ENCODE measurements at places on chromosomes 11 and 22.

DNA sequence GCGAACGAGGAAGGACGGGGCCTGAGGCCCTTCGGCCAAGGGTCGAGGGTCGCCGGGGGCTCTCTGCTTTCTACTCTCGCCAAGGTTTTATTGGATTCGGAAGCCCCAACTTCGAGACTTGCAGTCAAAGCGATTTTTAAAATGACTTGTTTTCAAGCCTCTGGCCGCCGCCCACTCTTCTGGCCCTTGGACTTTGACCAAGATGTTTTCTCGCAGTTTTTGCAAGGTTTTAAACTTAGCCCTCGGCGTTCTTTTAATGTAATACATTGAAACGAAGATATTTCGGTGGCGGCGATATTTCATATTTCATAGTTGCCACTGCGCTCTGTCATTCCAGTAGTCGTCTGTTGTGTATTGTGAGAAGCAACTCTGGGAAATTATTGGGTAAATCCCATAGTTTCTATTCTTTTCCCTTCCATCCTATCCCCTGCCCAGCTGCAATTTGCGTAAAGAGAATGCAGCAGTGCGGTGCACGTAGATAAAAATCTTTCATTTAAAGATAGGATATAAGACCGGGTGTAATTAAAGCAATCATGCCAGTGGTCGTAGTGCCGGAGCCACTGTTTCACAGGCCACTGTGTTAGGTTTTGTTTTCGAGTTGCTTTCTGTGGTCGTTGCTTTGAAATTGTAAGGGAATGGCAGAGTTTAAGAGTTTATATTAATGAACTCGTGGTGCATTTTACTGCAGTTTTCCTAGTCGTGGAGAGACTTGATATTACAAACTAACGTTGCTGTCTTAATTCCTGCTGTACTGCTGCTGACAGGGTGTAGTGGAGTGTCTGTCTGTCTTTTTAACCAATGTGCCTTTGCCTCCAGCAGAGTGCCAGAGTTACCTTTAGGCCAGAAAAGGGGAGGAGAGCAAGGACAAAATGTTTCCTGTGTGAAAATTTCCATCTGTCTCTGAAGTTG, 702 bp downstream of the BIRC2 start:
- DNase-seq = peak; percentile 49

DNA sequence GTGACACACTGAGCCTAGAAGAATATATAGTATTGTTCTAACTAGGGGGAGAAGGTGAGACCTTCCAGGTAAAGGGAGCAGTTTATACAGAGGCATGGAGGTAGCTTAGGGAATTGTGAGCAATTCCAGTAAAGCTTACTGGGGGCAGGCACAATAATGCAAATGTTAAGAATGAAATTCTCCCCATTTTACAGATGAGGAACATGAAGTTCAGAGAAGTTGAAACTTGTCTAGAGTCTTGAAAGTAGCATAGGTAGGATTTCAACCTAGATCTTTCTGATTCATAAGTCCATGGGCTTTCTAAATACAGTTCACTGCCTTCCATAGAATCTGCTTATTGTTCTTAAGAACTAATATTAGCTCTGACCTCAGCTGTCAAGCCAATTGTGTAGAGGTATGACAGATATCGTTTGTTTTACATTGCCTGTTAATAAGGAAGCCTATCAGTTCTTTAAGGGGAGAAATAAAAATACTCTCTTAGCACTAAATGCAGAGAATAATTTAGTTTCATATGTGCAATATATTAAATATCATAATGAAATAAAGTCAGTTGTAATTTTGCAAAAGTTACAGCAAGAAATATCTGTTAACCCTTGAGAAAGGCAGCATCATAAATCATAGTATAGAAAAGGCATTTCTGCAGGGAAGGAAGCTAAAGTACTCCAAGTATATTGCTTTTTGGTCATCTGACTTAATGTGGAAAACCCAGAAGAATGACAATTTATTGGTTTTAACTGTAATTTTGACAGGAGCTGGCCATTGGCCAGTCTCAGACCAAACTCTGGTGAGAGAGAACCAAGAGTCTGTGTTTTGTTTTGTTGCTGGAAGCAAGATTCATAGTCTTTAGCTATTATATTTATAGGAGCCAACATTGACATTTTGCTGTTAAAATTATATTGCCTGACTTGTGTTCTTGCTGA, 181.8 kb downstream of the UVRAG start:
- no peak for DNase-seq

DNA sequence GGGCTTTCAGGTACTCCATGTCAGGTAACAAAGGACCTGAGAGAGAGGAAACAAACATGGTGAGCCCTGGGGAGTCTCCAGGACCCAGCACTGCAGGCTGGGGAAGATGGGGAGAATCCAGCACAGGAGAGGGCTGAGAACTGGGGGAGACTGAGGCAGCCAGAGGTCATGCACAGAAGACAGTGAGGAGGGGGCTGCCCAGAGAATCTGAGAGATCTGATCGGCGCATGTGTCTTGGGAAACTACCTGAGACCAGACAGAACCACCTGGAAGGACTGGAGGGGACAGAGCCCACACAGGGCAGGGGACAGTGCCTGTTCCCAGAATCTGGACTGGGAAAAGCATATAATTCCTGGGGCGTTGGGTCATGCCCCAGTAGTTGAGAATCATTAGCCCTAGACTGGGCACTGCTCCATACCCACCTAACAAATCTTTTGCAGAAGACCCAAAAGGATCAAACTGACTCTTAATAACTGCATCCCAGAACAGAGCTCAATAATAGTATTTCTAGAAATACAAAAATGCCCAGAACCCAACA, 20.0 kb upstream of the COMT start:
- DNase-seq = no peak

DNA sequence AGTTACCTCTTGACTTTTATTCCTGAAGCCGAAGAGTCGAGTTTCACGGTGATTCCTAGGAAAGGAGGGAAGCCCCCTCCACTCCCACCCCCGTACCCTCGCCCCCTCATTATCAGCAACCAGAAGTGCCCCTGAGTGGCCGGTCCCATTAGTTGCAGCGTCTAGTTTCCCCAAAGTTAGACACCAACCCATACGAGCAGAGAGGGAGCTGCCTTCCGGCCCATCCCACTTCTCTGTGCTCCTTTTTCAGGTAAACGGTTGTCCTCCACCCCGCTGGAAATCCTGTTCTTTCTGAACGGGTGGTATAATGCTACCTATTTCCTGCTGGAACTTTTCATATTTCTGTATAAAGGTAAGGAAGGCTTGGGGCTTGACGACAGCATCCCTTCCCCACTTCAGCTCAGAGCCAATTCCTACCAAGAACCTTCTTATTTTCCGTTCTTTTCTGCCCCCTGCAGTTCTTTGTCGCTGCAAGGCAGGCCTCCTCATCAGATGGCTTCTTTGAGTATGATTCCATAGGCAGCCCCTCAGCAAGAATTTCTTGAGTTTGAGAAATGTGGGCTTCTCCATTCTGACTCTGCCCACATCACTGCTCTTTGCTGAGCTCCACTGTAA, 701 bp downstream of the TMEM216 start:
- DNase-seq = no peak

GRCh38 chr22:29780748-29781676, 13.8 kb downstream of the UQCR10 start:
- DNase-seq = no peak

DNA sequence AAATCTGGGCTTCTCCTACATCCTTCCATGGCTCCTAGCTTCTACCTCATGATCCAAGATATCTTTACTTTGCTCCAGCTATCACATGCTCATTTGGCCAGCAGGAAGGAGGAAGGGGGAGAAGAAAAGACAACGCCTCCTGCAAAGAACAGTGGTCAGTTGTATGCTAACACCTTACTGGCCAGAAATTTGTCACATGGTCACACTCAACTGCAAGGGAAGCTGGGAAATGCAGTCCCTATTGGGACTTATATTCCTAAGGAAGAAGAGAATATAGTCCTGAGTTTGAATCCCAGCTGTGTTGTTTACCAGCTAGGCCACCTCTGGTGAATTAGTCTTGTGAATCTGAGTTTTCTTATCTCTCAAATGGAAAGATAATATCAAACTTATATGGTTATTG, 272.0 kb downstream of the BLID start:
- no peak for DNase-seq

GRCh38 chr11:79150966-79151365, 289.9 kb downstream of the TENM4 start:
- no peak for DNase-seq

DNA sequence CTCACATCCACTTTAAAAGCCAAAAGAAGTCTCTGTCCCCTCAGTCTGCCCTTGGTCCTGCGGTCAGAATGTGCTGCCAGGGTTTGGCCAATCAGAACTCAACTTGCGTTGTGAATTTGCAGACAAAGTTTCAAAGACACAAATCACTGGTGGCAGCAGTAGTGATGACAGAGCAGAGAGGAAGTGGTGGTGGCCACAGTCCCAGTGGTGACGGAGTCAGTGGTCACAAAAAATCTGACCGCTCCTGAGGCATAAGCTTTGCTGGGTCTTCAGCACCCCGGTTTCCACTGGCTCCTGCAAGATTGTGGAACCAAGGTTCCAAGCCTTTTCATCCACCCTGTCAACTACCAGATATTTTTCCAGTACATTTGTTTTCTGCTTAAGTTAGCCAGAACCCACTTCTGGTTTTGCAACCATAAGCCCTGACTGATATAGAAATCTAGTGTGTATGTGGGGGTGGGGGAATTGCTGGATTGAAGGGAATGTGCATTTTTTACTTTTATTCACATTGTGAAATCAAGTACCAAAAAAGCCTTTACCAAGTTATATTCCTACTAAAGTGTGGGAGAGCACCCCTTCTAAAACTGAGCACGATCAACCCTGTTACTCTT, 112.3 kb downstream of the TMPRSS5 start:
- peak; percentile 51 for DNase-seq

DNA sequence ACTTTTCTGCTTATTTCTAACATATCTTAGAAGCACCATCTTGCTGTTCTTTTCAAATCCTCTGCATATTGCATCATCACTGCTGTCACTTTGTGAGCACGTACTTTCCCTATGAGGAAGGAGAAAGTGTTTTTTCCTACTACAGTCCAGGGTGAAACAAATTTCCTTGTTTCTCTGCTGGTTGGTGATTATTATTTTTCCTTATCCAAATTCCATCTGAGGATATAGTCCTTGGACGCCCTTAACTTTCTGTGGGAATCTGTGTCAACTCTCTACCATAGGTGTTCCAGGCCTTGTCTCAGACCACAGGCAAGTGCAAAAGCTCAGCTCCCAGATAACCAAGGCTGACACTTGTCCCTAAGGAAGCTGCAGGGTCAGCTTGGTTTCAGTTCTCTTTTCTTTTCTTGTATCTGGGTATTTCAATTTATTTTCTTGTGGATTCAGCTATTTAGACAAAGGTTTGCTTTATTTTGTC, 29.4 kb upstream of the LYVE1 start:
- DNase-seq = no peak

DNA sequence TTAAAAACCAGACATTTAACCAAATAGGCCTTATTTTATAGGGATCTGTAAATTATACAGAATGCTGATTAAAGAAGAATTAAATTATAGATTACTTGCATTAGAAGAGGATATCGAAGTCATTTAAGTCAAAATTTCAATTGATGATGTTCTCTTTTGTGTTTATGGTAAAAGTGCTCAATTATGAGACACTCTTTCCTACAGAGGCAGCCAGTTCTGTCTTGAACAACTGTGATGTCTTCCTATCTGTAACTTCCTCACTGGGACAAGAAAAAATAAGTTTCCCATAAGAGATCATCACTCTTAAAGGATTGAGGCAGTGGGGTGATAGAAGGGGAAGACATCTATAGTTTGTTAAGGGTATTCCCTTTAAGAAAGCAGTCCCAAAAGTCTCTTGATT, 613.5 kb downstream of the INSC start:
- DNase-seq = no peak

DNA sequence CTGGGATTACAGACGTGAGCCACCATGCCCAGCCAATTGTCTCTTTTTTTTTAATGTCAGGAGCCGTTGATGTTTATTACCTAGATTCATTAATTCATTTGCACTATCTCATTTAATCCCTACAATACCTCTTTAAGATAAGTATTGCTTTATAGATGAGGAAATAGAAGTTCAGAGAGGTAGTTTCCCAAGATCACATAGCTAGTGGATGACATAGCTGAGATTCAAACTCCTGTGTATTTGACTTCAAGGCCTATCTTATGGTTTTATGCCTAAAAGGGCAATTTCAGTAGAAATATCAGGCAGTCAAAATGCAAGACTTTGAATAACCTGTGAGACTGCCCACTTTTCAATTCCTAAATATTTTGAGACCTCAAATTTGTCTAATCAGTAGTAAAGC, 66.5 kb downstream of the PPME1 start:
- no peak for DNase-seq

- DNase-seq = peak; percentile 57
Observed at GRCh38 chr11:47411884-47412746, 3.7 kb downstream of the SLC39A13 start.

DNA sequence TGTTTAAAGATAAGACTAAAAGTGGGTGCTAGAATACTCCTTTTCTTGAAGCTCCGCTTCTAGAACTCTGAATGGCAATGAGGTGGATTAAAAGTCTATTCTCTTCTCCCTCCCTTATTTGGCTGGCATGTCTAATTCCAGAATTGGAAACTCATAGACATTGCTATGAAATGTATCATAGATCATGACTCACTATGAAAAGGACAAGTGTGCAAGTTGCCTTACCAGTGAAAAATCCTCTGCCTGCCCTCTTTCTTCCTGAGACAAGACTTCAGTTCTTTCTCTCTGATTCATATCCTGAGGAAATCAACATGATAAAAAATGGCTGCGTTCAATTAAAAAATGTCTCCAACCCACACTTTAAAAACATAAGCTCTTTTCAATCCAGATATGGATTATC, 73.2 kb upstream of the BLID start:
- no peak for DNase-seq

- no peak for DNase-seq
Observed at GRCh38 chr11:93845181-93846092, 5.0 kb downstream of the VSTM5 start.

DNA sequence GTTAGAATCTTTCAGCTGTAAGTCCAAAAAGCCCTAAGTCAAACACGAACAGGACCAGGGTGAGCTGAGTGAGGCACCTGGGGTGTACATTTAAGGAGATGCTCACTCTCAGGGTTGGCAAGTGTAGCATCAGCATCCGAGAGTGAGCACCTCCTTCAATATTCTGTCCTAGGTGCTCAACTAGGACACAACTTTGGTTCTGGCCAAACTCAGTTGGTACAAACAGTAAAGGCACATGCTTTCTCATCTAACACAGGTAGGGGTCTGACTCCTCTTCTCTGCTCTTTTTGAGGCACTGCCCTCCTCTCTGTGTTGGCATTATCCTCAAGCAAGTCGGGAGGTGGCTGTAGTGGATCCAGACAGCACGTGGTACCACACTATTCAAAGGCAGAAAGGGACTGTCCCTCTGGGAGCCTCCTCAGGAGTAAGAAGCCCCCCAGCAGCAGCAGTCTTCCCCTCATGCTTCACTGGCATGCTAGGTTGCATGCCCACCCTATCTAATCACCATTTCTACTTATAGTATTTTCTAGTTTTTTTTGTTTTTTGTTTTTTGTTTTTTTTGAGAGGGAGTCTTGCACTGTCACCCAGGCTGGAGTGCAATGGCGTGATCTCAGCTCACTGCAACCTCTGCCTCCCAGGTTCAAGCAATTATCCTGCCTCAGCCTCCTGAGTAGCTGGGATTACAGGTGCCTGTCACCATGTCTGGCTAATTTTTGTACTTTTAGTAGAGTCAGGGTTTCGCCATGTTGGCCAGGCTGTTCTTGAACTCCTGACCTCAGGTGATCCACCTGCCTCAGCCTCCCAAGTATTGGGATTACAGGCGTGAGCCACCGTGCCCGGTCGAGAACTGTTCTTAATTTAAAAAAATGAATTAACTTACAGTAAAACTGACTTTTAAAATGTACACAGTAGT, 14.7 kb upstream of the MAPK1 start:
- DNase-seq = no peak

- no peak for DNase-seq
Observed at GRCh38 chr22:40480996-40481395, 110.6 kb downstream of the SGSM3 start.
